K562 (cell line): ENCODE measurements at places on chromosomes 1 and 21.

DNA sequence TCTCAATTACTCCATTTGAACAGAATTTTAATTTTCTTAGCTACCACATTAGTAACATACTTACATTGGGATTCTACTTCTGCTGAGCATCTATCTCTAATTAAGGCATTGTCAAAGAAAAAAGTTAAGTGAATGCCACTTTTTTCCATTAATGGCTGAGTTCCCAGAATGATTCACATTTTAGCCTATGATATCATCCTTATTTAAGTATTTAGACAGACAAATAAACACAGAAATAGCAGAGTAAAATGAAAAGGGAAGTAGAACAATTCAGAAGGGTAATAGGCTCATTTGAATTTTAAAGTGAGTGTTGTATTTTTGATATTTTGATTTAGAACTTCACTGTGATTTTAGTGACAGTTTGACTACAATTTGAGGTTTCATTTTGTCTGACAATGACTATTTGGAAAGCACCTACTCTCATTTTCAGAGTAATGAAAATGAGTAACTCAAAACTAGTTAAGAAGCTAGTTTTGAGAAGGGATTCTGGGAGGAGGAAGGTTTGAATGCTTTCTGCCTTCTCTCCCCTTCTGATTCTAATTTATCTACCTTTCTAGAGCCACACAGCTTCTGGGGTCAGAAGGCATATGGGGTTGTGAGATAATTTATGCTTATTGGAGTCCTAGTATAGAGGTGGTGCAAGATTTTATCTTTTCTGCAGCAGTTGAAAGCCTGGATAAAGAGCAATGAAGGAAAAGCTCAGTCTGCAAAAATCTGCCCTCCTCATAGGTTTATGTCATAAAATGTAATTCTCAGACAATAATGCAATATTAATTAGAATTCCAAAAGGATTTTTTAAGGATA is 15.5 kb downstream of the LYPLAL1 start:
- no peak for DNase-seq

DNA sequence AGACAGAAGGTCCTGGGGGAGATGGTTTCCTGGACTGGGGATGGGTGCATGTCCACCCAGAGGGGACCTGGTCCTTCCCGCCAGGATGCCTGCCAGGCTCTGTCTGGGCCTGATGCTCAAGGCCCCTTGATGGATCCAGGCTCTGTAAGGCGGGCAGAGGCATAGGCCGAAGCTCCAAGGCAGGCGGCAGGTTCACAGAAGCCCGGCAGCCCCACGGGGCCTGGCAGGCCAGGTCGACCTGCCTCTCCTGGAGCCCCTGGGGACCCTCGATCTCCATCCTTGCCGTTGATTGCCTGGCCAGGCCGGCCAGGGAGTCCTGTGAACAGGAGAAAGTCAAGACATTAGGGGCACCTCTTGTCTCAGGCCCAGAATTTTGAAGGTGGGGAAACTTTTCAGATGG is 16.0 kb downstream of the COL9A2 start:
- DNase-seq: no peak

DNA sequence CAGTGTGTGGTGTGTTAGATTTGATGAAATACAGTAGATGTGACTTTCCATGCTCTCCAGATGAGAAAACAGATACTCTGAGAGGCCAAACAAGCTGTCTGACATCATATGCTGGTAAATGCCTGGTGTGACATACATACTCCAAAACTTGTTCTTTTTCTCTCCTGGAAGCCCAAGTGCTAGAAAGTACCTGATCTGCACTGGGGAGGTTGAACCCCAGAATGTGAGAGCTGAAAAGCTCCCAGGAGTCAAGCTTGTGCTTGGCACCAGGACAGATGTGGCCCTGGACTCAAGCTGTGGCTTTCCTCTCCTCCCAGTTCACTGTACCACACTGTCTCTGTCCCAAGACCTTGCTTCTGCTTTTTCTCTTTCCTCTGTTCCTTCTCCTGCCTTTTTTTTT is 389.0 kb upstream of the USP24 start:
- no peak for DNase-seq

DNA sequence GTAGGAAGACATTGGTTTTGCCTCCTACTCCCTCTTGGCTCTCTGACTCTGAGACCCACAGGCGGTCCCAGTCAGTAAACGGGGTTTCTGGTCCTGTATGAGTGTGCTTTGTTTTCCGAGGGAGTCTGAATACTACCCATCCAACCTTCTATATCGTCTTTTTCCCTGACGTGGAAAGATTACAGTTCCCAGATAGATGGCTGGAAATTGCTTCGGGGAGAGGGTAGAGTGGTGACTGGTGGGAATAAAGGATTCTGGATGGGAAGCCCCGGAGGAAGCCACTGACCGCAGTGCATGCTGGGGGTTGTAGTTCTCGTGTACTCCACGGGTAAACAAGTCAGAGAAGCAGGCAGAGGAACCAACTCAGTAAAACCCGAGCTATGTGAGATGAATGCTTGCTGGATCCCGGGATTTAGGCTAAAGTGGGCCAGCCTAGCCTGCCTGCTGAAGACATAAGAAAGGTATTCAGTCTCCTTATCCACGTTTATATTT is 66.2 kb upstream of the IRF2BP2 start:
- DNase-seq: peak; percentile 84

- DNase-seq: no peak
Measured at GRCh38 chr1:202207292-202207691, 13.7 kb downstream of the LGR6 start.
